ENCODE measurements at places on chromosomes 2 and 18. TPM values are rescaled to one million over a fixed set of nuclear protein-coding genes. Genes with fewer than 3 reads are reported as not detected.

GRCh38 chr2:12732651-12733050 lies 15.9 kb downstream of the TRIB2 start:
- no peaks in the 10 kb centered on the region for H3K27me3 ChIP-seq
- H3K4me3 ChIP-seq = no peak overlapping the region
- H3K27ac ChIP-seq = peak overlapping the region; percentile 29

DNA sequence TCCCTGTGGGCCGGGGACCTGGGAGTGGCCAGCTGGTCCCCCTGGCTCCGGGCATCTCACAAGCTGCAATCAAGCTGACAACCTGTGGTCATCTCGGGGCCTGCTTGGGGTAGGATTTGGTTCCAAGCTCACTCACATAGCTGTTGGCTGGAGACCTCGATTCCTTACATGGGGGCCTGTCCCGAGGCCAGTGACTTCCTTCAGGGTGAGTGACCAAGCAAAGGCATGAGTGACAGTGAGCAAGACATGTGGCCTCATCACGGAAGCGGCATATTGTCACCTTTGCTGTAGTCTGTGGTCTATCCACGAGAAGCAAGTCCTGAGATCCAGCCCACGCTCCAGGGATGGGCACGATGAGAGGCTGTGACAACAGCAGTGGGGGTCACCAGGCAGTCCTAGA lies 131.4 kb upstream of the ID2 start:
- H3K36me3 ChIP-seq = no peaks in the 10 kb centered on the region
- H3K4me1 ChIP-seq = no peaks in the 10 kb centered on the region
- no peak for DNase-seq

GRCh38 chr2:241774419-241775222 lies 2.0 kb upstream of the GAL3ST2 start:
- no peak overlapping the region for H3K4me3 ChIP-seq
- H3K27me3 ChIP-seq = no peaks in the 10 kb centered on the region
- no peaks in the 10 kb centered on the region for H3K4me1 ChIP-seq
- H3K27ac ChIP-seq = no peak overlapping the region
- no peaks in the 10 kb centered on the region for H3K36me3 ChIP-seq

The SP140 gene
- 5.5 TPM for total RNA-seq

The SLC14A1 gene
- total RNA-seq = 1.7 TPM

DNA sequence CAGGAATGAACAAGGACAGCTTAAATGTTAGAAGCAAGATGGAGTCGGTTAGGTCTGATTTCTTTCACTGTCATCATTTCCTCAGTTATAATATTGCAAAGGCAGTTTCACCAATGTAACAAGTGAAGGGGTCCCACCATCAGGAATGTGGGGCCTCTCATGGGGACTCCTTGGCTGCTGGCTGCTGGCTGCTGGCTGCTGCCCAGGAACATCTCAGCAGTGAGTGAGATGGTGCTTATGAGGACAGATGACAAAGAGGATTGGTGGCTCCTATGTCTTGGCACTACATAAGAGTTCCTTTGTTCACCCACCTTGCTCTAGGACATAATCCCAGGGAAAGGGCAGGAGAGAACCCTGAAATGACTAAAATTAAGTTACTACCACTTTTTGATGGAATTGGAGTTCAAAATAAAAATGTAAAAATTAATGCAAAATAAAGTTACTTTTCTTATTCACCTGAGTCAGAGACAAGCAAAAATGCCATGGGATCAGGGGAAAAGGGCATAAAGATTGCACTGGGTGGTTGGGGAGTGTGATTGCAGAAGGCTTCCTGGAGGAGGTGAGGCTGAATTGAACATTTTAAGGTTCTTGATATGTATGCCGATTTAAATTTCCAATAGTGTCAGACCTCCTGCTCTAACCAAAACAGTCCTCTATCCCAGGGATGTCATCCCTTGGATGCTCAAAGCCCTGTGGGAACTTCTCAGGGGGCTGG lies 23.4 kb downstream of the TMEM177 start:
- H3K36me3 ChIP-seq = no peaks in the 10 kb centered on the region

- H3K4me1 ChIP-seq = no peaks in the 10 kb centered on the region
- DNase-seq = peak; percentile 32
- no peak overlapping the region for H3K27ac ChIP-seq
- H3K4me3 ChIP-seq = no peak overlapping the region
- H3K27me3 ChIP-seq = no peaks in the 10 kb centered on the region
- no peaks in the 10 kb centered on the region for H3K36me3 ChIP-seq
Measured at GRCh38 chr2:231883468-231883881, 42.7 kb downstream of the NPPC start.

- no peak overlapping the region for H3K4me3 ChIP-seq
- no peaks in the 10 kb centered on the region for H3K4me1 ChIP-seq
- no peak for DNase-seq
- H3K27ac ChIP-seq = no peak overlapping the region
- no peaks in the 10 kb centered on the region for H3K36me3 ChIP-seq
- H3K27me3 ChIP-seq = no peaks in the 10 kb centered on the region
Measured at GRCh38 chr2:180554330-180554729, 426.1 kb upstream of the UBE2E3 start.

The ARMC9 gene
- total RNA-seq = 51.6 TPM

GRCh38 chr18:54284981-54285785 lies 15.9 kb downstream of the POLI start:
- no peak overlapping the region for H3K4me3 ChIP-seq
- no peaks in the 10 kb centered on the region for H3K4me1 ChIP-seq
- peaks cover 9% of the 10 kb centered on the region for H3K36me3 ChIP-seq
- H3K27me3 ChIP-seq = no peaks in the 10 kb centered on the region

DNA sequence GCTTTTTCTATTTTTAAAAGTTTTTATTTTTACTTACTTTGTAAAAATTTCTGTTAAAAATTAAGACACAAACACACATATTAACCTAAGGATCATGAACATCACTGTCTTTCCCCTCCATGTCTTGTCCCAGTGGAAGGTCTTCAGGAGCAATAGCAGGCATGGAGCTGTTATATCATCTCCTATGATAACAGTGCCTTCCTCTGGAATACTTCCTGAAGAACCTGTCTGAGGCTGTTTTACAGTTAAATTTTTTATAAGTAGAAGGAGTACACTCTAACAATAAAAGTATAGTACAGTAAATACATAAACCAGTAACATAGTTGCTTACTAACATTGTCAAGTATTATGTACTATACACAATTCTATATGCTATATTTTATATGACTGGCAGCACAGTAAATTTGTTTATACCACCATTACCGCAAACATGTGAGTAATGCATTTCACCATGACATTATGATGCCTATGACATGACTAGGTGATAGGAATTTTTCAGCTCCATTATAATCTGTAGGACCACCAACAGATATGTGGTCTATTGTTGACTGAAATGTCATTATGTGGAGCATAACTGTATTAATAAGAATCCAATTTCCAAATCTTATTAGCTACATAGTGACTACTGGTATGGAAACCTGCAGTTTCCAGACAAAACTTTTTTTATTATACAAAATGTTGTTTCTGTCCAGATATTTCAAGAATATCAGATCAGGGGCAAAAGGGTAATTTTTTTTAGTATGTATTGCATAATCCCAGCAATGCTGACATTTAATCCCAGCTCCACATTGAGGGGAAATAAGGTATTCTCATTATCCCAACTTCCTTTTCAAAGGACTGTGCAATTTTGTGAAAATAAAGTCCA lies 337.2 kb upstream of the SLC39A10 start:
- H3K27ac ChIP-seq = no peak overlapping the region
- H3K4me1 ChIP-seq = no peaks in the 10 kb centered on the region
- no peaks in the 10 kb centered on the region for H3K27me3 ChIP-seq
- no peak for DNase-seq

DNA sequence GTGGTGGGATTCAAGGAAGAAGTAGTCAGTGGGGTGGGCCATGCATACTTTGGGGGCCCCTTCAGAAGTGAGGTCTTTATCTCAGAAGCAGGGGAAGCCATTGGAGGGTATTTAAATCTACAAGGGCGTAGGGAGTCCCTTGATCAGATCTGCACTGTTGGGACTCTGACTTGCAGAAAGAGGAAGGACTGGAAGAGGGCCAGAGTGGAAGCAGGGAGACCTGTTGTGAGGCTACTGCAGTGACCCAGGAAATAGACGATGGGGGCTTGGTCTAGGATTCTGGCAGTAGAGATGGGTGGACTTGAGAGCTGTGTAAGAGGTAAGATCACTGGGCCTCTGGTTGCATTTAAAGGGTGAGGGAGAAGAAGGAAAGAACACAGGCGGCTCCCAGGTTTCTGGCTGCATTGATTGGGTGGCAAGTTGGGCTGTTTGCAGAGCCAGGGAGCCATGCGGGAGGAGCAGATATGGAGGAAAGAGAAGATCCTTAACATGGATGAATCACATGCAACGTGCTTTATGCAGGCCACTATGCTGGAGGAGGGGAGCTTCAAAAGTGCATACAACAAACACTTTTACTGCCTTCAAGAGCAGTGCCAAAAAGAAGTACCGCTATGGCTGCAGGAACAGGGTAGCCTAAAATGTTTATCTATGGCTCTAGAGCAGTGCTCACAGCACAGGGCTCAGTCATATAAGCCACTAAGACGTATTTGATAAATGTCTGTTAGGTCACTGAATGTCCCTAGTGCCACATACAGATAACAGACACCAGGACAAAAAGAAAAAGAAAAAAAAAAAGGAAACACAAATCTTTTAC lies 2.3 kb downstream of the SFXN5 start:
- DNase-seq = no peak
- H3K27ac ChIP-seq = no peak overlapping the region
- H3K36me3 ChIP-seq = no peaks in the 10 kb centered on the region
- peaks cover 14% of the 10 kb centered on the region for H3K4me1 ChIP-seq

- no peaks in the 10 kb centered on the region for H3K4me1 ChIP-seq
- no peaks in the 10 kb centered on the region for H3K36me3 ChIP-seq
- DNase-seq = no peak
- H3K27ac ChIP-seq = no peak overlapping the region
- no peaks in the 10 kb centered on the region for H3K27me3 ChIP-seq
Measured at GRCh38 chr2:241534701-241535375, 23.7 kb upstream of the BOK start.

DNA sequence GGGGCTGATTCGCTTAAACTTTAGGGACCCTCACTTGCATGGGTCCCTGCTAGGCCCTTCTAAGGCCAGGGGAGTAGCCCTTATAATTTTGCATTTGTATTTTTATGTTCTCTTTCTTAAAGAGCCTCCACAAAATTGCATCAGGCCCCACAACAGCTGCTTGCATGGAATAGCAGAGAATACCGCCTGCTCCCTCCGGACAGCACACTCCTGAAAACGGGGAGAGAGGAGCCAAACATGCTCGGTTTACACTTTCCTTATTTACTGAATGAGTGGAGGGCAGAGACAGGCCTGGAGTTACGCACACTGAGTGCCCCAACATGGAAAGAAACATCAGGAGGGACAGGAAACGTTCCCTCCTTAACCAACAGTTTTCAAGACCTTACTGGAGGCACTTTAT lies 132.2 kb downstream of the ANTXR1 start:
- no peak overlapping the region for H3K4me3 ChIP-seq
- H3K4me1 ChIP-seq = peaks cover 22% of the 10 kb centered on the region
- no peak for DNase-seq

GRCh38 chr2:195493416-195493815 lies 163.6 kb upstream of the SLC39A10 start:
- H3K36me3 ChIP-seq = no peaks in the 10 kb centered on the region
- H3K4me3 ChIP-seq = no peak overlapping the region
- H3K27me3 ChIP-seq = no peaks in the 10 kb centered on the region
- H3K27ac ChIP-seq = no peak overlapping the region
- no peak for DNase-seq

DNA sequence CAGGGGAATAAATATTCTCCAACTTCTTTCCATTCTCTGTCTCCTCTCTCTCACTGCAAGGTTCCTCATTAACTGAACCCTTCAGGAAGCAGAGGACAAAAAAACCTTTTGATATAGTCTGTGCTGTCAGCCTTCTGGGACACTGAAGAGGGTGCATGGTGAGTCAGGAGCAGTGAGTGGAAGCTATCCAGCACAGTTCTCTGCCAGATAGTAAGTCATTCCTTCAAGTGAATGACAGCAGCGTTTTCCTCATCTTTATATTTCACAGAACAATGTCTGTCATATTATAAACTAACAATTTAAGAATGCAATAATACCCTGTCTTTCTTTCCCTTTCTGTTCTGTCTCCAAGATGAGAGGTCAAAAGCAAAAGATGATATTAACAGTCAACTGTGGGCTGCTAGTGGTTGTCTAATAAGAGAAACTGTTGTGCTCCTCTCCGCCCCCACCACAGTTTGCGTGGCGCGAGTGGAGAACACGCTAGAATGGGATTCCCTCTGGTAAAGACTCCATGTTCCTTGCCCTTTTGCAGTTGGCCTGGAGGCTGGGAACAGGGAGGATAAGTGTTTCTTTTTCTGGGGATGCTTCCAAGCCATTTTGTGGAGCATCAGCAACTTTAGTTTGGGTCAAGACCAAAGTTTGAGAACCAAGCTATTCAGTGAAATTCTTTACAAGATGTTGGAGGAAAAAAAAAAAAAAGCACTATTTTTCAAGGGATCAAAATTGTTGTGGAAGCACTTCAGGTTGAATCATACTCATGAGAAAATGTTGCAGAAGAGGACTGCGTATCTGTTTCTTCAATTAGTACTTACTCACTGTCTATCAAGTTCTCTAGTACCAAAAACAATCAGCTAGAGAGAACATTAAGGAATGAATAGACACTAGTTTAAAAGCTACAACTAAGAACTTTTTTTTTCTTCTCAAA lies 430.2 kb downstream of the SETBP1 start:
- H3K27me3 ChIP-seq = no peaks in the 10 kb centered on the region
- no peak overlapping the region for H3K27ac ChIP-seq
- peaks cover 1% of the 10 kb centered on the region for H3K4me1 ChIP-seq
- no peaks in the 10 kb centered on the region for H3K36me3 ChIP-seq
- no peak for DNase-seq

The CREG2 gene
- total RNA-seq = not detected

The SCLY gene
- total RNA-seq = 12.8 TPM

- DNase-seq = no peak
- H3K4me1 ChIP-seq = no peaks in the 10 kb centered on the region
Measured at GRCh38 chr2:185979546-185980071, 241.0 kb downstream of the FSIP2 start.

DNA sequence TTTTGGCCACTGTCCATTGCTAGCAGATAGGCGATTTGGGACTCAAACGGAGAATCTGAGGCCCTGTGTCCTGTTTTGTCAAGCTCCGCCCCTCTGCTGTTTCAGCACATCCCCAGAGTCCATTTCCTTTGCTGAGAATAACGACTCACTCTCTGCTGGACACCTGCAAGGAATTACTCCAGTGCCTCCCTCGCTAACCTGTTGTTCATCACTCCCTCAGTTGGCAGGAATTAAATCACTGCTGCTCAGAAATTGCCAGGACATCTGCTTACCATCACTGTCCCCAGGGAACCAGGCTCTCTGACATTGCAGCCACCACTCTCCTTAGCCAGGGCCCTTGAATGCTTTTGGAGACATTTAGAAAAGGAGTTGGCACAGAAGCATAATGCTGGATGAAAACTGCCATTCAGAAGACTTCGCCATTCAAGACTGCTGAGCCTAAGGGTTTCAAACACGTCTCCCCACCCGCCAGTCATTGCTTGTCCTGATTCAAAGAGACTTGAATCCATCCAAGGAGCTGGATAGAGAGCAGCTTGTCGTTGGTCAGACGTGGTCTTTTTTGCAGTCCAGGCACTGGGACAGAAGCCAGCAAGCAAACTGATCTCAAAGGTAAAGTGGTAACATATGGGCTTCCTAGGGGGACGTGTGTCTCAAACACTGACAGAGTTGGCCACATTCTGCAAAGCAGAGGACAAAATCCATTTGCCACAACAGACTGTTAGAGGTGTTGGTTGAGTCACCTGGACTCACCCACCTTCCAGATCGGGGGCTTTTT lies 155.3 kb downstream of the UXS1 start:
- no peaks in the 10 kb centered on the region for H3K36me3 ChIP-seq
- no peaks in the 10 kb centered on the region for H3K27me3 ChIP-seq
- no peaks in the 10 kb centered on the region for H3K4me1 ChIP-seq
- no peak overlapping the region for H3K27ac ChIP-seq
- H3K4me3 ChIP-seq = no peak overlapping the region

All from lung (tissue), 17 donors.